Thoracic aorta endothelial cell (primary cell): ENCODE measurements at places on chromosomes 3 and 15. TPM values are rescaled to one million over a fixed set of nuclear protein-coding genes. Genes with fewer than 3 reads are reported as not detected.

The MST1R gene
- 1.2 and 2.2 TPM in 2 replicates for total RNA-seq

The LIPC gene
- 0.07 TPM in 1 of 2 replicates, not detected in the other for total RNA-seq

The ASB14 gene
- total RNA-seq = not detected in 2 replicates

The BCL2A1 gene
- total RNA-seq = 1.9 and 9.2 TPM in 2 replicates

The EOMES gene
- not detected in 2 replicates for total RNA-seq

The CDHR4 gene
- not detected in 2 replicates for total RNA-seq

The ST8SIA2 gene
- total RNA-seq = not detected in 2 replicates

The RBMS3 gene
- total RNA-seq = 49.6 and 51.3 TPM in 2 replicates

The SEMA5B gene
- 0.07 TPM in 1 of 2 replicates, not detected in the other for total RNA-seq

The C2CD4A gene
- 1.3 and 2.9 TPM in 2 replicates for total RNA-seq

The ALDH1A2 gene
- 2.3 and 38.1 TPM in 2 replicates for total RNA-seq

The TP63 gene
- total RNA-seq = not detected in 2 replicates

The KIF15 gene
- total RNA-seq = 21.1 and 30.9 TPM in 2 replicates

The CYP8B1 gene
- not detected in 2 replicates for total RNA-seq

The NMB gene
- 4.4 and 4.5 TPM in 2 replicates for total RNA-seq

The NR1I2 gene
- not detected in 2 replicates for total RNA-seq

The ZNF860 gene
- total RNA-seq = 1.9 and 3.6 TPM in 2 replicates

The ICE2 gene
- 55.5 and 71.9 TPM in 2 replicates for total RNA-seq
